Neural progenitor cell (in vitro differentiated cells): ENCODE measurements at places on chromosomes 2 and 18. TPM values are rescaled to one million over a fixed set of nuclear protein-coding genes. Genes with fewer than 3 reads are reported as not detected.

DNA sequence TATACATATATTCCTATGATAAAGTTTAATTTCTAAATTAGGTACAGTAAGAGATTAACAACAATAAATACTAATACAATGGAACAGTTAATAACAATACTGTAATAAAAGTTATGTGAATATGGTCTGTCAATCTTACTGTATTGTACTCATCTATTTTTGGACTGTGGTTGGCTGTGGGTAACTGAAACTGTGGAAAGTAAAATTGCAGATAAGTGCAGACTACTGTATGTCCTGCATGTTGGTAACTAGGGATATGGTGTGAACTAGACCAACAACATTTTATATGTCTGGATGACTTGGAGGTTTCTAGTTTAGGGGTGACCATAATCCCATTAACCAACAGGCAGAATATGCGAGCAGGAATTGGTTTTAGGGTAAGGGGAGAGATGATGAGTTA, 23.3 kb downstream of the PHLPP1 start:
- DNase-seq = no peak

GRCh38 chr2:20555954-20556353, 94.9 kb downstream of the HS1BP3 start:
- no peak for DNase-seq

DNA sequence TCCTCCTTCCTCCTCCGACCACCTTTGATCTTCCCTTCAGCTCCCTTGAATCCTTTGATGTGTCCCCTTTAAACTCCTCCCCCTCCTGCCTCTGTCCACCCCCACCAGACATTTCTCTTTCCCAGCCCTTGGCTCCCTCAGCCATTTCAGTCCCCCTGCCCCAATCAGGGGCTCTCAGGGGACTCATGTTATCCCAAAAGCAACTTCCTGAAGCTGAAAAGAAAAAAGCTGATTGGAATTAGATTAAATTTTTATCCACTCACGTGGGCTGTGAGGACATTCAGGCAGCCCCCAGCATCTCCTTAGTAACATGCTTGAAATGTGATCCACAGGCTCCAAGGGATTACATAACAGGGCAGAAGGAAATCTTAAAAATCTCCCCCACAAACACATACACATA, 81.3 kb downstream of the NEURL3 start:
- DNase-seq = peak; percentile 9

DNA sequence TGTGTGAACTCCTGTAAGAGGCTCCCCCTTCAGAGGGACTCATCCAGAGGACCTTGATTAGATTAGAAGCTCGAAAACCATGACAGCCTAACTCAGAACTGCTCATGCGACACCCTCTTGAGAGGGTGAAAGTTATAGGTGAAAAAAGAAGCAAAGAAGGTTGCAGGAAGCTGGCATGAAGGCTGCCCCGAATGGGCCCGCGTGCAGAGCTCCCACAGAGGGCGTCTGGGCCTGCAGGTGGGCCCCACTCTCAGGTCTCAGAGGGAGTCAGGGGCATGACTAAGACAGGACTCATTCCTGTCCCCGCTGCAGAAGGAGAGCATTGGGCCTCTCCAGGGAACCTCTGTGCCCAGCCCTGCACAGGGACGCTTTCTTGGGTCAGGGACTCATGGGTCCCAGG, 235.4 kb downstream of the EIPR1 start:
- DNase-seq = no peak

DNA sequence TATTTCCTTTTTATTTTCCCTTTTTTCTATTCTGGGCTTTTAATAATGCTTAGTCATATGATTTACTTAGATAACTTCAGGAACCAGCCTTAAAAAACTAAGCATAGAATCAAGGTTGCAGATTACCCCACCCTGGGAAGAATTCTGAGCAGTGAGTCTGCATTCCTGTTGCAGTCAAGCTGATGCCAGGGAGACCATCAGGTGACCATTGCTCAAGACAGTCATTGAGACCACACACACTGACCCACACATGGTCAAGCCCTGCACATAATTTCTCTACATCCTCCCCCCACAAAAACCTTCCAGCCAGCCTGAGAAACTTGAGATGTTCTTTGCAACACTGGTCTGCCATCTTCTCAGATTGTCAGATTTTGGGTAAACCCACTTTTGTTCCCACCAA, 83.9 kb downstream of the SH3YL1 start:
- no peak for DNase-seq

DNA sequence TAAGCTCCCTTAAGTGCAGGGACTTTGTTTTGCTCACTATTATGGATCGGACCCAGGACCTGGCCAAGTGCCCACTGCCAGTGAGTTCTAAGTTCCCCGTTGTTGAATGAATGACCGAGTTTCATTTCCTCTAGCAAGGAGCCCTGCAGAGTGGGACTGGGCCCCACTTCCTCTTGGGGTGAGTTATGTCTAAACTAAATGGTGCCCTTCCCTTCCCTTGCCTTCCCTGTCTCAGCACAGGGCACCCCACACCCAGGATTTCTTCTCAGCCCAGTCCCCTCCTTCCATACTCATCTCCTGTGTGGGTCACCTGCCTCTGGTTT, 195.3 kb upstream of the HS6ST1 start:
- no peak for DNase-seq

GRCh38 chr2:153213022-153213421, 265.5 kb downstream of the RPRM start:
- DNase-seq = no peak

DNA sequence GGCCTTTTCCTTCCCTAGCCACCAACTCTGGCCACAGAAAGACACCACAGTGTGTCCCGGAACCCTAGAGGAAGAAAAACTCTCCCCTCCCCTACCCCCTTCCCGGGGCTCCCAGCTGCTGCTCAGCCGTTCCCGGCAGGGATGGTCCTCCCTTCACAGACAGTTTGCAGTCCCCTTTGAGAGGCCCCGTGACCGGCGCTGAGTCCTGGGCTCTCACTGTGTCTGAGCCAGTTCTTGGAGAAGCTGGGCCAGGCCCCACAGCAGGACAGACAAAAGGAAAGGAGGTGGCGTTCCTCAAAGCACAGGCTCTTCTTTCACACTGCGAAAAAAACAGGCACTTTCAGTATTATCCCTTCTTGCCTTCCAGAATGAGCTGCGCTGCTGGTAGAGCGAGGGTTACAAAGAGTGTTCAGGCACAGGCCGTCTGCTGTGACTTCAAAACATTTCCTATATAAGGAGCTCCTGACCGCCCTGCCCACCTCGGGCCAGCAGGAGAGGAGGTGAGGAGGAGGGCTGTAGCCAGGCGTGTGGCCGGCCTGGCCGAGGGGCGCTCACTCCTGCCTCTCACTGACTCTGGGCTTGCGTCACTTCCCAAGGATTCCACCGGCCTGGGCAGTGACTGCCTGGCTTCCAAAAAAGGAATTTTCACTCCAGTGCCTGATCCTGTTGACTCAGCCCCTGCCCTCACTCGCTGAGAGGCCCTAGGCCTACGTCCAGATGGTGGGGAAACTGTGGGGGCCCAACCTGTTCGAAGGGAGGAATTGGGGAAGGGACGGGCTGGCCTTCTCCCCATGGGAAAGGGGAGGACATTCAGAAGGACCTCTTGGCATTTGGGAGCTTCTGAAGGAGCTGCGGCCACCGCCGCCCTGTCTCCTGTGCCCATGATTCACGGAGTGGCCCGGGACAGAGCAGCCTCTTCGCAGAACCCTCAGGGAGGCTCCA, 24.9 kb downstream of the CIDEA start:
- DNase-seq = peak; percentile 87

DNA sequence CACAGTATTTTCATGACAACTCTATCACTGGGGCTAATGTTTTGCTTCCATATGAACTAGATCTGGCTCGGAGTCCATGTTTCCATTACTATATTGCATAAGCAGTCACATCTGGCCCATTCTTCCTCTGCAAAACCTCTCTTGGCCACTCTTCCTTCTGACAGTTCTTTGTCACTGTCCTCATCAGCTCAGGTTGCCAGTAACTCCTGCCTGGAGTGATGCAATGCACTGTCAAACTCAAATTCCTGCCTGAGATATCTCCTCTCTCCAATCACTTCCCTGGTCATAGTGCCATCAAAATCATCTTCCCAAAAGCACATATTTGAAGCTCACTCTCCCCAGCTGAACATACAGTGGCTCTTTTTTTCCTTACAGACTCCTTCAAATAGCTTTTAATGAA, 66.1 kb downstream of the COLEC12 start:
- DNase-seq = no peak

DNA sequence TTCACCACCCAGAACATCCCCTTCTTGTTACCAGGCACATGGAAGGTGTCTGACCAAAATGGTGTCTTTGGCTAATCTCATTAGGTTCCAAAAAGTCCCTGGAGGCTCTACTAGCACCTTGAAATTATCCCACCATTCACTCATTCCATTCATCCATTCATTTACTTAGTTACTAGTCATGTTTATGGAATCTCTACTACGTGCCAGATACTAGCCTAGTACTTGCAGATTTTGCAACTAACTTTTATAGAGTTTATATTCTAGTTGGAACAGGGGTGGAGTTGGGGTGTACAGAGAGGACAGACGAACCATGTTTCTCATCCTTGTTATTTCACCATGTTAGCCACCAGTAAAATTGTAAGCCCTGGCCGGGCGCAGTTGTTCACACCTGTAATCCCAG, 4.0 kb upstream of the NOP58 start:
- no peak for DNase-seq

GRCh38 chr2:234135750-234136221, 85.3 kb downstream of the SPP2 start:
- peak; percentile 94 for DNase-seq

- DNase-seq = no peak
Measured at GRCh38 chr18:63192885-63193349, 126.7 kb downstream of the BCL2 start.

- DNase-seq = no peak
Measured at GRCh38 chr2:145070703-145071102, 550.8 kb upstream of the ZEB2 start.

- DNase-seq = peak; percentile 68
Measured at GRCh38 chr18:50009773-50010335, 185.1 kb downstream of the MYO5B start.

- DNase-seq = no peak
Measured at GRCh38 chr2:98704499-98705332, 26.2 kb downstream of the MGAT4A start.

DNA sequence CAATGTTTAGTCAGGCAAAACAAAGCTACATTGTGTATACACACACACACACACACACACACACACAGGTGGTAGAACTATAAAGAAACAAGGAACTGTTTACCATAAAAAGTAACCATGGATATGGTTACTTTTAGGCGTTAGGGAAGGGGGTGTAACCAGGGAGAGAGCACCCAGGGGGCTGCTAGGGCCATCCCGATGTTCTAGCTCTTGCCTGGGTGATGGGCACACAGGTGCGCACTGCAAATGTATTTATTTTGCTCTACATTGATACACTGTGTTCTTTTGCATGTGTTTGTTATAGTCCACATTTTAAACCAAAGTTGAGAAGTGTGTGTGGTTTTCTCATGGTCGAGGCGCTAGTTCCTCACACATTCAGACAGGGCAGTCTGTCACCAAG, 69.8 kb upstream of the MYCN start:
- no peak for DNase-seq

DNA sequence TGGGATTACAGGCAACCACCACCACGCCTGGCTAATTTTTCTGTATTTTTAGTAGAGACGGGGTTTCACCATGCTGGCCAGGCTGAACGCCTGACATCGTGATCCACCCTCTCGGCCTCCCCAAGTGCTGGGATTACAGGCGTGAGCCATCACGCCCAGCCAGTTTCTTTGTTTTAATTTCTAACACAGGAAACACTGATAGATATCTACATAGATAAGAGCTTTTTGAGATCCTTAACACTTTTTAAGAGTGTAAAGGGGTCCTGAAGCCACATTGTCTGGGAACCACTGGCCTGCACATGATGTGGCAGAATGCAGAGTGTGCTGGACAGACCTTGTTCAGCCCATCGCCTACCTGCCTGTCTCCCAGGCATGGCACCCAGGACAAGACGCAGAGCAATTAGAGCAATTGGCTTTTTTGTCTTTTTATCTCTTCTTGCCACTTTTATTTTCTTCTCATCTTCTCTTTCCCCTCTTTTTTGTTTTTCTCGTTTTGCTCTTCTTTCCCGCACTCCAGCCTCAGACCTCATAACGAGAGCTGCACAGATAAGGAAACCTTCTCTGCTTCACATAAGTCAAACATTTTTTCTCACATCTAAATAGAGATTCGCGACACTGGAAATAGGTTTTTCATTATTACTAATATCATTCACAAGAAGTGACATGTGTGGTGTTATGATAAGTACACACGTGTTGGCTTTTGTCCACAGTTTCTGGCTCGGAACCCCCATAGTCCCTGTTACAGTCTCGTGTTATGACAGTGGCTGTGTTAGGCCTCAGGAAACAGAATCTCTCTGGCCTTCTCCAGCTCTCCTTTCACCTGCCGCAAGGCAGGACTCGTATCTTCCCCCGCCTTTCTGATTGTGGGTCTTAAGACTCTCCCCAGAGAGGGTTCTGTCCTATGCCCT, 25.2 kb upstream of the GPR55 start:
- DNase-seq = no peak

DNA sequence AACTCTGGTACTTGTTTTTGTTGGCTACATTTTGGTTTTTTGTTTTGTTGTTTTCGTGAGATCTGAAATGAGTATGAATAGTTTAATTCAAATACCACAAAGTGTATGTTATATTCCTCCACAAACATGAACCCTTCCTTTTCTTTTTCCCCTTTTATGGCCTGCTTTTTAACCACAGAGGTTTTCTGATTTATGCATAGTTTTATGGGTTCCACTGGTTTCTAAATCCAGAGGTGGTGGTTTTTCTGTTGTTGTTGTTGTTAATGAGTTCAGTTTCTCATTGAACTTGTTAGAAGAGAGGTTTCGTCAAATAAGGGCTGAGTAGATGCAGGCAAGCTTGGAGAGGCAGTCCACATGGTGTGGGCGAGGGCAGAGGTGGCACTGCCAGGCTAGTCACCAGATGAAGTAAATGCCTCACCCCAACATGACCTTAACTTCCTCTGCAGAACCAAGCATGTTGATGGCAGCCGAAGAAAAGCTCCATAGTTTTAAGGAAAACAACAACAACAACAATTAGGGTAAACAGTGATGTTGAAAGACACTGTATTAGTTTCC, 72.5 kb downstream of the RIF1 start:
- DNase-seq = no peak

GRCh38 chr2:38733300-38733971, 17.7 kb downstream of the SRSF7 start:
- no peak for DNase-seq

- no peak for DNase-seq
Measured at GRCh38 chr2:50408936-50409335, 623.0 kb downstream of the NRXN1 start.

- no peak for DNase-seq
Measured at GRCh38 chr2:14712111-14712510, 79.6 kb downstream of the LRATD1 start.

The LIMS2 gene
- total RNA-seq = 1.2 TPM in 1 of 2 replicates, not detected in the other

The GPBAR1 gene
- 0.09 TPM in 1 of 2 replicates, not detected in the other for total RNA-seq

The REV1 gene
- 42.3 and 51.9 TPM in 2 replicates for total RNA-seq

The CYRIA gene
- total RNA-seq = 0.81 and 1.0 TPM in 2 replicates

The MTCL1 gene
- 36.9 and 38.7 TPM in 2 replicates for total RNA-seq

The CYP27C1 gene
- 3.0 and 3.8 TPM in 2 replicates for total RNA-seq

The SERPINB12 gene
- total RNA-seq = not detected in 2 replicates

The DBI gene
- 158 and 238 TPM in 2 replicates for total RNA-seq

The CKAP2L gene
- 28.2 and 53.7 TPM in 2 replicates for total RNA-seq
